H7 (cell line): ENCODE measurements at places on chromosomes 7 and 10. TPM values are rescaled to one million over a fixed set of nuclear protein-coding genes. Genes with fewer than 3 reads are reported as not detected.

The NKX2-3 gene
- not detected in 2 replicates for total RNA-seq

The DPYSL4 gene
- total RNA-seq: 7.6 and 9.1 TPM in 2 replicates

The C10orf62 gene
- not detected in 2 replicates for total RNA-seq

The PON1 gene
- not detected in 2 replicates for total RNA-seq
